Activated naive CD8-positive, alpha-beta T cell treated with anti-CD3 and anti-CD28 coated beads, Interleukin-2, amount 10 ng/mL, durations not matched to agents 7 days and 5 days (primary cell): ENCODE measurements at places on chromosomes 2 and 18.

DNA sequence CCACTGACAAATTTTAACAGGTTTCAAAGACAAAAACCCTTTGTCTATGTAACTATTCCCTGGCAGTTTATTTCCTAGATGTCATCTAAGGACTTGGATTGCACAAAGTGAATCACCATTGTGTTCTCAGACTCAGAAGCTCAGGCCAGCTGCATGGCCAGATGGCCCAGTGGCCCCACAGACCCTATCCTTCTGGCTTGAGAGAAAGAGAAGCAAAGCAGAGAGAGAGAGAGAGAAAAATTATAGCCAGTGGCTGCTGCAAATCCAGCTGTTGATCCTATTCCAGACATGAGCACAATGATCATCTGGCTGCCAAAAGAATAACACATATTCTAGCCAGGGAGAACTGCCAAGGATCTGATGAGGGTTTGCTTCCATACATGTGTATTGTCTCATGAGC lies 25.8 kb downstream of the CTLA4 start:
- no peak for DNase-seq

DNA sequence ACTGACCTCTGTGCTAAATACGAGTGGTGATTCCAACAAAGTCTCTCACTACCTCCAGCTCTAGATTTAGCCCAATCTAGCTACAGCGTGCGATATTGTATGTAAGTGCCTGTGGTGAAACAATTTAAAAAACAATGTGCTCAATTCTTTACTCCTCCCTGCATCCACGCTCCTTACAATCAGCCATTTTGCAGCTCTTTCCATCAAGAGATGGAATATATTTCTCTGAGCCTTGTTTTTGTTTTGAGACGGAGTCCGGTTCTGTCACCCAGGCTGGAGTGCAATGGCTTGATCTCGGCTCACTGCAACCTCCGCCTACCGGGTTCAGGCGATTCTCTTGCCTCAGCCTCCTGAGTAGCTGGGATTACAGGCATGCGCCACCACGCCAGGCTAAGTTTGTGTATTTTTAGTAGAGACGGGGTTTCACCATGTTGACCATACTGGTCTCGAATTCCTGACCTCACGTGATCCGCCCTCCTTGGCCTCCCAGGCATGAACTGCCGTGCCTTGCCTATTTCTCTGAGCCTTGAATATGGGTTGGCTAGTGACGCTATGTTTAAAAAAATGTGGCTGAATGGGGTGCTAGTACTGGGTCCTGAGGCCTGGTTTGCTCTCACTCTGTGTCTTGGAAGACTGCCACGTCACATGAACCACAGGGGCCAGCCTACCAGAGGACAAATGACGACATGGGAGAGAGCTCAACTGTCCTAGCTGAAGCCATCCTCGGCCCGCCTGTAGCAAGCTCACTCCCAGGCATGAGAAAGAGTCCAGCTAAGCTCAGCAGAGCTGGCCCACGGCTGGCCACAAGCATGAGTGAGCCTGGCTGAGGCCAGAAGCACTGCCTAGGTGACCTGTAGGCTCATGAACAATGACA lies 14.8 kb downstream of the WDFY1 start:
- no peak for DNase-seq

GRCh38 chr2:202069170-202070067 lies 3.6 kb upstream of the KIAA2012 start:
- no peak for DNase-seq

GRCh38 chr2:38797250-38797676 lies 19.3 kb downstream of the GEMIN6 start:
- no peak for DNase-seq

- no peak for DNase-seq
These were observed 11.5 kb upstream of the ST8SIA5 start for GRCh38 chr18:46768166-46768921.

DNA sequence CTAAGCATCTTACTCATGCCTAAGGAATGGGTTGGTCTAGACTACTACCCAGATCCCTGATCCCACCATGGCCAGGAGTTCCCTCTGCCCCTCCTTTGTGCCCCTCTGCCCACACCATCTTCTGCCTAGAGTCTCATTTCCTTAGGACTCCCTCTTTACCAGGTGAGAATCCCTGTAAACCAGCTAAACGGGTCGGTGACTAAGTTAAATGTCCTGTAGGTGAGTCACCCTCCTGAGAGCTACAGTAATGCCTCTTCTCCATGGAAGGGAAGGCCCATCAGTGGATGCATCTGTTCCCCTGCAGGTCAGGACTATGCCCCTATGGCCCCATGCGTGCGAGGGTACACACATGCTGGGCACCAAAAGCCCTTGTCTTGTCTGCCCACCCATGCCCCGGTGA lies 25.4 kb downstream of the PTGR3 start:
- no peak for DNase-seq

GRCh38 chr2:241505781-241506201 lies 2.6 kb downstream of the STK25 start:
- DNase-seq, result no peak

- no peak for DNase-seq
These were observed 1371.4 kb upstream of the PIK3C3 start for GRCh38 chr18:40583671-40584070.

DNA sequence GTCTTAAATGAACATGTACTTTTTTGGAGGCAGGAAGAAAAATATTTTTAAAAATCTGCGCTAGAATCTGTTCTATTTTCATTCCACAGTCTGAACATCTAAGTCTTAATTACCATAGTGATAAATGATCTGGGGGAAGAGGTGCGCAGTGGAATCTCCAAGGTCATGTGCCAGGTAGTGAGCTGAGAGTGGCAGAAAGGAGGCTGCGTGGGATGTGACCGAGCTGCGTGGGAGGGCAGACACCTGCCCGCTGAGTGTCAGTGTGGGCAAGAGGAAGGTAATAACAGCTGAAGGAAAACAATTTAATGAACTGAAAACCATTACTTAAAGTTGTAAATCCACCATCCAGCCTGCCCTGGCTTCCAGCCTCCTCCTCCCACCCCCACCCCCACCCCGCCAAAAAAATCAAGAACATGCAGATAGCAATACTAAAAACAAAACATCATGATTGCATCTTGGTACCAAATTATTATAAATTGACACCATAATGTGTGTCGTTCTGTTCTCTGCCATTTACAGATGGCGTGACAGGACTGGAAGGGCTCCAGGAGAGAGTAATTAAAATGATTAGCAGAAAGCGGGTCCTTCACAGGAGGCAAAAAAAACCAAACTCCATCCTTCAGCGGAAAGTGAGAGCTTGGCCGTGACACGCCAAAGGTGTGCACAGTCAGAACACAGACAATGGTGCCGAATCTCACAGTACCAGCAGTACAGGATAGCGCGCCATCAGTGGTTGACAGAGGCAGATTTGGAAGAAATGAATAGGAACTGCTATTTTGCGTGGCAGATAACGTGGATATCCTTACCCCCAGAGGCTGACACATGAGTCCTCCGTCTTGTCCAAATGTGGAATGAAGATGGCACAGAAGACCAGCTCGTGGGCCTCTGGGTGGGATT lies 11.4 kb upstream of the DTNB start:
- no peak for DNase-seq

GRCh38 chr2:21228041-21228895 lies 104.5 kb downstream of the TDRD15 start:
- DNase-seq, result no peak

GRCh38 chr2:14480906-14481305 lies 151.6 kb upstream of the LRATD1 start:
- no peak for DNase-seq

DNA sequence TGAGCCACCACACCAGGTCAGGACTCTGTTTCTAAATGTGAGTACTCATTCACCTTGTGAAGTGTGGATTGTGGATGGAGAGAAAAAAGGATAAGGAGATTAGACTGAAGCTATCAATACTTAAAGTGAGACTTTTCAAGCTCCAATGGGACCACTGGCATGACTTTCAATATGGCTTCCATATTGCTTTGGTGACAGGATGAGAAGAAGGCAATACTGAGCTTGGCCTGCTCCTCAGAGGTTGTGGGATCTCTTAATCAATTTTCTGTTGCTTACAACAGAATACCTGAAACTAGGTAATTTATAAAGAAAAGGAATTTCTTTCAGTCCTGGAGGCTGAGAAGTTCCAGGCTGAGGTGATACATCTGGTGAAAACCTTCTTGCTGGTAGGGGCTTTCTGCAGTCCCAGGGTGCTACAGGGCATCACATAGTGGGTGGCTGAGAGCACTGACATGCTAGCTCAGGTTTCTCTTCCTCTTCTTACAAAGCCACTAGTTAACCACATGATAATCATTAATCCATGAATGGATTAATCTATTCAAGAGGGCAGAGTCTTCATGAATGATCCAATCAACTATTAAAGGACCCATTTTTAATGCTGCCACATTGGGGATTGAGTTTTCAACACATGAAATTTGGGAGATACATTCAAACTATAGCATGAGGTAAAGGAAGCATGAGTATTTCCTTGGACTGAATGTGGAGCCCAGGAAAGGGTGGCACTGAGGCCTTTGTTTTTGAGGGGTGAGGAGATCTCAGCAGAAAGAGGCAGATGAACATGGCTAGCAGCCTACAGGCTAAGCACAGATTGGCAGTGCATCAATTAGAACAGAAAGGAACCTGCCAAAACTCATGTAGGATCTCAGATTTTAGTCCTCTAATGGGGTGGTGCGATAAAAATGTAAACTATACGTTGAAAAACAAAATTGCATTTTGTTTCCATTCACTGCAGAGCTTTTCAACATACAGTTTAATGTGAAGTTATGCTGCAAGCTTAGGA lies 274.5 kb downstream of the PIK3C3 start:
- no peak for DNase-seq

GRCh38 chr2:204738721-204739120 lies 193.4 kb downstream of the PARD3B start:
- no peak for DNase-seq

DNA sequence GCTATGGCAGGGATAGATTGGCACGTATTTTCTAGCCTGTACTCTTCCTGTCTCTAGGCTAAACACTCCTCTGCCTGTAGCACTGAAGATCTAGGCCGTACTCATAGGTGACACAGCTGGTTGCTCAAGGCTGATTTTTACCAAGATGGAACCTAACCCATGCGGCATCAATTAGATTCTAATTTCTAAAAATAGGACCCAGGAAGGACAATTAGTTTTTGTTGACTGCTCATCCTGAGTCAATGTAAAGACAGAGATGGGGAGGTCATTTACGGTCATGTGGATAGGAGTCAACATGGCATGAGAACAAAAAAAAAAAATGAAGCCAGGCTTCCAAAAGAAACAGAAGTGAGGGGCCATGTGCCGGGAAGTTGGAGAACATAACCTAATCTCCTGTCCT lies 360.7 kb upstream of the ETAA1 start:
- no peak for DNase-seq

DNA sequence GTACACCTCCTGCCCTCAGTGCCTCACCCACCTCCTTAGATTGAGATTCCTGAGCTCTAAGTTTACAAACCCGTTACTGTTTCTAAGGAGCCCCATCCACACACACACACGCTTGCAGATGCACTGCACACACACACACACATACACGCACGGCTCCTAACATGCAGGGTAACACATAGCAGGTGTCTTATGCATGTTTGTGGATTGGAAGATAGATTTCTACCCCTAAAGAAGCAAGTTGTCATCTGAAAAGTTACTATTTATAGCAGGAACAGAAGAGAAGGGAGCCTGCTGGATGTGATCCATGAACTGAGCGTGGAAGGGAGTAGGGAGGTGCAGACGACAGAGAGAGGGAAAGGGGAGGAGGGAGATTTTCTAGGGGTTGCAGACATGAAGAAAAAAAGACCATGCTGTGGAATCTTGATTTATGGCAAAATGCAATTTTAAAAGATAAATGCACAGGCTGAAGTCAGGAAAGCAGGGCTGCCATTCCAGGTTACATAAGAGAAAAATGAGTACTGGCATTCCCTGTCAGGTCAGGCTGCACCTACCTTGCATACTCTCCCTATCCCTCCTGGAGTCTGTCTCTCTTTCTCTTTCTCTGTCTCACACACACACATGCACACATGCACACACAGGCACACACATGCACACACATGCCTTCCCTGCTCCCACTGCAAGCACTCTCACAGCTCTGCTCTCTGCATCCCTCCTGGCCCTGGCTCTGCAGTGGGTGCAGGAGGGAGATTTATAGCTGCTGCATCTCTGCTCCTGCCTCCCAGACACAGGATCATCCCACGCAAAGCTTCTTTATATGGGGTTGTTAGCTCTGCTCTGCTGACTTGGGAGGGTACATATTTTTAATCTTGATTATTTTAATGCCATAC lies 192.6 kb upstream of the MYT1L start:
- DNase-seq, result no peak

- DNase-seq, result no peak
These were observed 4.6 kb upstream of the SEH1L start for GRCh38 chr18:12943215-12943614.

DNA sequence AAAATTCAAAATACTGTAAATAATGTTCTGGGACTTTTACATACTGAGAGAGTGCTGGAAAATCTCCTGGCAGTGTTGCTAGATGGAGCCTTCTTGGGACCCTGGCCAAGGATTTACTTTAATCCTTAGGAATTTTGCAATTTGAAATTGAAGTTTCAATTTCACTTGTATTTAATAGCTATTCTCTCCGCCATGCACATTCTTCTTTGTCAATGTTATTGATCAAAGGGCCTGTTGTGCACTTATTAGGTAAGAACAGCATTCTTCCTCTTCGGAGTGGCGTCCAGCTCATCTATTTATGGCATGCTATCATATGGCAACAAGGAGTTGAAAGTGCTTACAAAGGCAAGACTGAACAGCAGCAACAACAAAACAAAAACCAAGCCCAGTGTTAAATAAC lies 40.1 kb upstream of the SOS1 start:
- no peak for DNase-seq

DNA sequence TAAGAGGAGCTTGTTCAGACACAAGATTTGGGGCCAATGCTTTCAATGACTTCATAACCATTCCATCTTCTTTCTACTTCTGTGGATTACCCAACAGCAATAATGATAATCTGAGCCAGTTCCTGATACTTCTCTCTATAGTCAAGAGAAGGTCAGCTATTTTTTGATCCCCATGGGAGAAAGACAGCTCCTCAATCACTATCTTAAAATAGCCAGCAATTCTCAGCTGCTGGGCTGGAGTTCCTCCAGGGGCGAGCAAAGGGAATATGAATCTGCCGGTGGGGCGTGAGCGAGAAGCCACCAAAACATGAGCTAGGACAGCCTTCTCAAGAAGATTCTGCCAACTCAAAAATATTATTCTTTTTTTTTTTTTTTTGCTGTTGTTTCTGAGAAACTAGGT lies at the start of gene TMEM182:
Gene TMEM182, plus strand, starts transcription at position 269 of the 400 bp plus-strand sequence. CDS start 187 bp downstream, outside the sequence.
- DNase-seq, result no peak

DNA sequence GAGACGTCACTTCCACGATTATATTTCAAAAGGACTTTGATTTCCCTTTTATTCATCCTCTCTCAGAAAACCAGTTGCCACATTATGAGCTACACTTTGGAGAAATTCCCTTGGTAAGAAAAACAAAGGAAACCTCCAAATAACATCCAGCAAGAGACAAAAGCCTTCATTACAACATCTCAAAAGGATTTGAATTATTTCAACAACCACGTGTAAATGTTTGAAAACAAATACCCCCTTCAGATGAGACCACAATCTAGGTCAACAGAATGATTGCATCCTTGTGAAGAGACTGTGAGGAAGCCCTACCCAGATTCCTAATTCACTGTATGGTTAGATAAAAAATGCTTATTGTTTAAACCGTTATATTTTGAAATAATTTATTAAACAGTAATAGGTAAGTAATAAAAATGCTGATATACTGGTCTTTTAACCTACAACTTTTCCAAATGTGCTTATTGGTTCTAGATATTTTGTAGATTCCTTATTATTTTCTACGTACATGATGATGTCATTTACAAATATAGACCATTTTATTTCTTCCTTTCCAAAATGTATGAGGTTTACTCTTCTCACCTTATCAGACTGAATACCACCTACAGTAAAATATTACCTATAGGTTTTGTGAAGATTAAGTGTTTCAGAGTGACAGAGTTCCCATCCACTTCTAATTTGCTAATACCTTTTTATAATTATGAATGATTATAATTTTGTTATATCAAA lies 922.7 kb upstream of the CHAC2 start:
- no peak for DNase-seq
